ENCODE measurements at places on chromosomes 11 and 22.

DNA sequence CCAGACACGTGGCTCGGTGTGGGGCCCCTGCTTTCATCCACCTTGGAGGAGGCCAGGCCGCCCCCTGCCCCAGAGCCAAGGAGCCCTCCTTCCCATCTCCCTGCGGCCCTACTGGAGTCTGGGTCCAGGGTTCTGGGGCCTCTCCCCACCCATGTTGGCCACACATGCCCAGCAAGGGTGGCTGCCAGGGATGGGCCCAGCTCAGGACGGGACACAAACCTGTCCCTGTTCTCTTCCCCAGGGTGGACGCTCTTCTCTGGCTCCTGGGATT lies 4.6 kb downstream of the PANX2 start:
- no peak for DNase-seq

DNA sequence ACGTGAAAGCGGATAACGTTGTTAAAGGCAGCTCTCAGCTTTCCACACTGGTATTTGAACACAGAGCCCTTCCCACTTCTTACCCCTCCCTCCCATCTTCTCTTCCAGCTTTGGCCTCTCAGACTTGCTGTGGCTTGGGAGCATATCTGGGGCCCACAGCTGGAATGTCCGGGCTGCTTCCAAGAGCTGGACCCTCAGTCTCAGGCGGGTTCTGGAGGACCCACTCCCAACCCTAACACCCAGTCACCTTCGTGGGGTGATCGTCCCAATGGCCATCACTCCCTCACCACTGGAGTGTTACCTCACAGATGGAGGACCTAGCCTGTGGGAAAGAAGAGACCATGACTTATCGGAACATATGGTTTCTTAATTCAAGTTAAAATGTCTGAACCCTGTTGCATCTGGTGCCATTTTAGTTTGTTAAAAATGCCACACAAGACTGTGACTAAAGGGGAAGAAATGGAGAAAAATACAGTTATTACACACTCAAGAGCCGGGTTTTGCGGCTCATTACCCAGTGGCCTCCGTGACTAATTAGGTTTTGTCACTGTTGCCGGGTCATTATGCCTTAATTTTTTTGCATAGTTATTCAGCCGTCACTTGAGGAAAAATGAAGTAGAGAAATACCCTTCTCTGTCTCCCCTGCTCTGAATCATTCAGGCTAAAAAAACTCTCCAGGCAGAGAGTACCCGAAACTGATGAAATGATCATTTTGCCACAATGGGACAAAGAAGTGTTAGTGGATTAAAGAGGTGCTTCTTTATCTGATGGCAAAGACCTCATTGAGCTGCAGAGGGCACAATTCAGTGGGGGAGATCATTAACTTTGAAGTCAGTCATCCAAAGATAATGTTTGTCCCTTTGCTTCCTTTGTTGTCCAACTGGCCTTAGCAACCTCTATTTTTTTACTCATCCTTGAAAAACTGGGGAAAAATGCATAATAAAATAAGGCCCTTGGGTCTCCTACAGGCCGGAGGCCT lies 87.2 kb upstream of the HTATIP2 start:
- no peak for DNase-seq

DNA sequence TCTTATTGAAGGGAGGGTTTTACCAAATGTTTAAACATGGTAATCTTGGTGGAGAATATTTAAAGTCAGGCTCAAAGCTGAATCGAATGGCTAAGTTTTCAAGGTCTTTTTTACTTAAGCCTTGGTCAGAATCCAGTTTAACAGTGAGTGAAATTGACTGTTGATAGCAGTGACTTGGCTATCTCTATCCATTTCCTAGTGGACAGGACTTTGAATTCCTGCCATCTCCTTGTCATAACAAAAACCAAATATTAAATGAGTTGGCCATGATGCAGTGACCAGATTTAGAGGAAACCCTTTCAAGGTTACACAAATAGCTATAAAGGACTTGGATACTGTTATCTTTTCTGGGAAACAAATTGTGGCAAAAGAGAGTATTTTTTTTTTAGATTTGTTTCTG lies 92.0 kb downstream of the JRKL start:
- no peak for DNase-seq

- no peak for DNase-seq
Measured at GRCh38 chr22:37449331-37450001, 22.2 kb upstream of the ELFN2 start.

- DNase-seq: no peak
Measured at GRCh38 chr11:126544108-126545056, 188.9 kb downstream of the ST3GAL4 start.

- no peak for DNase-seq
Measured at GRCh38 chr11:32050264-32050663, 40.6 kb upstream of the RCN1 start.

- no peak for DNase-seq
Measured at GRCh38 chr11:8907116-8907515, 3.9 kb upstream of the AKIP1 start.

GRCh38 chr11:34609850-34610249 lies 11.0 kb upstream of the EHF start:
- DNase-seq: no peak

- no peak for DNase-seq
Measured at GRCh38 chr11:10379871-10380568, 75.0 kb upstream of the AMPD3 start.

DNA sequence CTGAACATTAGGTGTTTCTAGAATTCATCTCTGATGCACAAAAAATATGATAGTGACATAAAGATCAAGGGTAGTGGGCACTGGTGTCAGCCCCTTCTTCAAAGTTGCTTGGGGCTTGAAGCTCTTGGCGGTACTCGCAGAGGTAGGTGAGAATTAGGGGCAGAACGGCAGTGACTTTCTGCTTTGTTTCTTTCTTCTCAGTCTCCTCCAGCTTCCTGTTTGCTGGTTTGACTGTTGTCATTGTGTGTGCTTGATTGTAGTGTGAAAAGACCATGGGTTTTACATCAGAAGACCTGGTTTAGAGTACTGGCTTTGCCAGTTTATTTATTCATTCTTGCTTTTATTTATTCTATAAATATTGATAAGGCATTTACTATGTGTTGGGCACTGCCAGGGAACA lies 156.7 kb upstream of the PLET1 start:
- no peak for DNase-seq

DNA sequence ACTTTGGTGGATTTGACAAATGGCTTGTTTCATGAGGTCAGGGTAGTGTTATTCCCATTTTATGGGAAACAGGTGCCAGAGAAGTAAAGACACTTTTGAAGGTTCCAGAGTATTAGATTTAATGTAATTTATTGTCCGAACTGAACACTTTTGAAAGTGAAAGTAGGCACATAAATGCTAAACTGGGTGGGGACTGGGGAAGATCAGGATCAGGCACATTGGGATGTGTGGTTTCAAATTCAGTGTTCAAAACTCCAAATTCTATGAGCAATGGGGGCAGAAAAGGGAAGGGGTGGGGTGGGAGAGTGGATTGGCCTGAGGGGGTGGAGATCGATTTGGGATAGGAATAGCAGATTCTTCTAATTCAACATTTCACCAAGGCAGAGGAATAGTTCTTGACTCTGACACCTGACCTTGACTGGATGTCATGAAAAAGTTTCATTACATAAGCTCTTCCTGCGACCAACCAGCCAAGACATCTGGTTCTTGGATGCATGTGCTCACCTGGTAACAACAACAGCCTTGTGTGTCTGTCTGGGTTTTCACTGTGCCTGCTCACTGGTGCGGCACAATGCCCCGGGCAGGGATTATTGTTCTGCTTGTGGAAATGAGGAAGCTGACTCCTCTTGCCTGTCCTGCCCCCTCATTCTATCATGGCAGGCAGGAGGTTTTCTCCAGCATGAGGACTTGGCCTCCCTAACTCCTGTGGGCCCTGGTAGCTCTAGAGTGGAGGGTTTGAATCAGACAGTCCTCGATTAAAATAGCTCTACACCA lies 10.8 kb downstream of the PPFIBP2 start:
- DNase-seq: no peak

DNA sequence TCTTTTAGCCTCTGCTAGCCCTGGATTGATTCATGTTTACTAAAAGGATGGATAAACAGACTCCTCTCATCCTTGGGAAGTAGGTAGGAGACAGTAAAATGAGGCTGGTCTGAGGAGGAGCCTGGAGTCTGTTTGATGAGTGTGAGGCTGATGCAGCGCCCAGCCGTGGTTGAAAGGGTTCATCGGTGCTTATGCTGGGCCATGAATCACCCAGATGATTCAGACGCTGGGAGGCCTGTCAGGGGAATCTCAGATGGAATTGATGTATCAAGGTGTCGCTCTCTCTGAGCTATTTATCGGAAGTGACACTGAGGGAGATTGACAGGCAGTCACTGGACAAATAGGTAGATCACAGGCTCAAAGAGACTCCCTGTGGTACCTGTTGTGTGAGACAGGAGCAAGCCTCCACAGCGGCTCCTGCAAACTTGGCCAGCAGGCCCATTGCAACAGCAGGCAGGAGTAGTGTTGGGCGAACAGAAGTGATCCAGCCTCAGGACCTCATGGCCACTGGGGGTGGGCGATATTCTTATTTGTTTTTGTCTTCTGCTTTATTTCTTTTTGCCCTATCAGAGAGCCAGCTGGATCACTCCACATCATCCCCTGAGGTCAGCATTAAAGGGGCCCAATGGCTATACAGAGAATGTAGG lies 109.9 kb upstream of the CADM1 start:
- DNase-seq: no peak

- no peak for DNase-seq
Measured at GRCh38 chr22:38267086-38267485, 5.7 kb downstream of the TMEM184B start.

DNA sequence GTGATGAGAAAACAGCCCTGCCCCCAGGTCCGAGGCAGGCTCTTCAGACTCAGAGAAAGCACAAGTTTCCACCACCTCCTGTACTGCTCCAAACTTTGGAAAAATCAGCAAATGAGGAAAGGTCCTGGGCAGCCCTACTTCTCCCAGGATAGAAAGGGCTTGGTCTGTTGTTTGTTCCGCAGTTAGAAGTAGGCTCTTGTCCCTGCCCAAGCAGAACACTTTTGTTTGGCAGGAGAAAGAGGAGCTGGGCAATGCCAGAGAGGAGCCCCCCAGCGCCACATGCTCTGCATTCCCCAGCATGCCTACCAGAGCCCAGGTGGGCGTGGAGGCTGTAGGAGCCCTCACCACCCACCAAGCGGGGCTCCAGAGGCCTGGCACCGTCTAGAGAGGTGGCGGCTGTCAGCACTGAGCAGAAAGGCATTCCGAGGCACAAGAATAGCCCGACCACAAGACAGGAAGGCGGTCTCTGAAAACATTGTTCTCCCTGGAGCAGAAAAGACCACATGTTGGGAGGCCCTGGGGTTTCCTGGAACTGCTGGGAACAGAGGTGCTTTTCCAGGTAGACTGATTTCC lies 90.3 kb upstream of the CD82 start:
- DNase-seq: no peak

GRCh38 chr11:76185931-76186401 lies 20.3 kb downstream of the WNT11 start:
- DNase-seq: no peak

DNA sequence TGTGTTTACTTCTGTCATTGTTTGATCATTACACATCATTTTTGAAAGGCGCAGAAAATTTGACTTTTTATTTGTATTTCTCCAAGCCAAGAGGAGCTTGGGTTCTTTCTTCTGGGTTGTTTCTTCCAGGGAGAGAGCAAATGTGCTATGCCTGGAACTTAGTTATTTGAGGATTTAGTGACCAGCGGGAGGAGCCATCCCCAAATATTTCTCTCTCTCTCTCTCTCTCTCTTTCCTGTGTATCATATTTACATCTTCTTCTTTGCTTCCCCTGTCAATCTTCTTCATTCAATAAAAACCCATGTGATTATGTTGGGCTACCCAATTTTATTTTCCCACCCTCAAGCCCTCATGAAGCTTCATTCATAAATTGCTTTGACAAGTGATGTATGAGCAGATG lies 534.5 kb downstream of the LRRC4C start:
- no peak for DNase-seq

DNA sequence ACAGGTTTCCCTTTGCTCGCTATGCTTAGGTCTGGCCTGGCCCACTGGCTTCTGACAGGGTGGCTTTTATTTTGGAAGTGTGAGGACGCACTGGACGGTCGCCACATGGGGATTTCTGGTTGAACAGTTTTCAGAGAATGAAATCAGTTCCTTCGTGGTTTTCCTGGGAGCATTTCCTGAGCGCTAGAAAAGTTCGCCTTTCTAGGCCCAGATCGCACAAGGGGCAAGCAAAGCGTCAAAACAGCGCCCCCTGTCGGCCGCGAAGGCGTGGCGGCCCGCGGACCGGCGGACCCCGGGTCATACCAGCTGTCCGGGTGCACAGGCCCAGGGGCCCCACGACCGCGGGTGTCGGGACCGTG lies 12.7 kb upstream of the CYP2R1 start:
- no peak for DNase-seq

DNA sequence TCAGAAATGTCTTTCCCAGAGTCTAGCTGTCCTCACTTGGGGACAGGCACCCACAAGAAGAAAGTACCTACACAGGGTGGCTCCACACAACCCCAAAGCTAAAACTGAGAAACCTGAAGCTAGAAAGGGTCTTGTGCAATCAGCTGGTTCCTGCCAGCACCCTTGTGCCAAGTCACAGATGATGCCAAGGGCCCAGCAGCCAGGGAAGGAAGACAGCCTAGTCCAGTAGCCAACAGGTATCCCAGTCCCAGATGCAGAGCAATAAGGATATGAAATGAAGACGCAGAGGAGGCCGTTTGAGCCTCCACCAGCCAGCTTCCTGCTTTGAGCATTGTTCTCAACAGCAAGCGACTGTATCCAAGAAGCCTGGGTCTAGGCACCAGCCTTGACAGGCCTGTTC lies 6.1 kb downstream of the PLEKHA7 start:
- DNase-seq: no peak

GRCh38 chr11:27886857-27887256 lies 186.6 kb upstream of the BDNF start:
- DNase-seq: no peak

GRCh38 chr22:49255154-49255553 lies 572.5 kb downstream of the BRD1 start:
- DNase-seq: no peak

- no peak for DNase-seq
Measured at GRCh38 chr11:78385205-78385604, 32.4 kb downstream of the GAB2 start.

DNA sequence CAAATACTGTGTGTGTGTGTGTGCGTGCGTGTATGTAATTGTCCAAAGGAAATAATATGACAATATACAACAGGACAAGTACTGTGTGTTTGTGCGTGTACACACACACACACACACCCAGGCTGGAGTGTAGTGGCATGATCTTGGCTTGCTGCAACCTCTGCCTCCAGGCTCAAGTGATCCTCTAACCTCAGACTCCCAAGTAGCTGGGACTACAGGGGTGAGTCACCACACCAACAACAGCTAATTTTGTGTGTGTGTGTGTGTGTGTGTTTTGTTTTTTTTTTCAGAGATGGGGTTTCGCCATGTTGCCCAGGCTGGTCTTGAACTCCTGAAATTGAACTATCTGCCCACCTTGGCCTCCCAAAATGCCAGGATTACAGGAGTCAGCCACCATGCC lies 61.5 kb downstream of the NUP98 start:
- no peak for DNase-seq

GRCh38 chr11:113562981-113563461 lies 87.8 kb upstream of the DRD2 start:
- DNase-seq: no peak

GRCh38 chr11:27466363-27466762 lies 6.2 kb downstream of the LGR4 start:
- DNase-seq: no peak
